Left hindlimb (tissue), 1 donor: ENCODE measurements at places on chromosomes 3 and 15.

GRCh38 chr3:60333710-60334109 lies 917.5 kb downstream of the FHIT start:
- DNase-seq = no peak

DNA sequence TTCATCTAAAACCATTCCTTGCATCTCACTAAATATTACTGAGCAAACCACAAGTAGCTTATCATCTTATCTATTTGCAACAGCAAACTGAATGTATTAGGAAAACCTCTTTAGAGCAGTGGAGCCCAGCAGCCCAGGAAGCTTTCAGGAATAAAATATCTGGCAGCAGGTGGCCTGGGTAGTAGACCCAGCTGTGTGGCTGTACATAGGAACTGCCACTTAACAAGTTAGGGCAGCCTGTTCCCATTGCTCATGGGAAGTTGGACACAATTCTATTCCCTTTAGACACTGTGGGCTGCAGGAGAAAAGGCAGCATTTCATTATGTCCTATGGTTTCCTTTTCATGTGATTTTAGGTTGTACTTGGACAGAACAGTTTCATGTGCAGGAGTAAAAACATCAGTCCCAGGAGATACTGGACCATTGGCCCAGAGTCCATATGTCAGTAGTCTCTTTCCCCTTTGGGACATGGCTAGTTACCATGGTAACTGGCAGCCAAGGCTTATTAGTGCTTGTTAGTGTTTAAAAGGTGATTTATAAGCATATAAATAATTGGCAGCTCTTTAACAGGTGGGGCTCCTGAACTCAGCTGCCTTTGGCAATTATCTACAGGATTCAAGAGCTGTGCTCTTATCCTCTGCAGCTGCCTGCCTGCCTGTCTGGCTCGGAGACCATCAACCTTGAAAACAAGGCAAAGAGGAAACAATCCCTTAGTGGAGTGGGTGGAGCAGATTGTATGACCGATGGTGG lies 28.9 kb upstream of the LSAMP start:
- DNase-seq = no peak

DNA sequence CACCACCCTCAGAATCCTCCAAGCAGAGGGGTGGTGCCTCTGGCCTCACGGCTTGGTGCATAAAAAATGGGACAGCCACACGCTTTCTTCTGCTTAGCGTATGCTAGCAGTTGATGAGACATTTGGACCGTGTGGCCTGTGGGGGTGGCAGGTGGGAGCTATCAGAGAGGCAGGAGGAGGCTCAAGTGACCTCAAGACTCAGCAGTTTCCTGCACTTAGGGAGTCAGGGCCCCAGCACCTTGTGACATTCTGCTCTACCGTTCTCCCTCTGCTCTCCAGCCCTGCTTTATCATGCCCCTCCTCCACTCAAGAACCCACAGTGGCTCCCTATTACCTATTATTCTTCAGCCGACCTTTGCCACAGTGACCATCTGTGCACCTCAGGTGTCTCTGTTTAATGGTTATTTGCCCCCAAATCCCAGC lies 41.0 kb upstream of the CGNL1 start:
- DNase-seq = no peak

DNA sequence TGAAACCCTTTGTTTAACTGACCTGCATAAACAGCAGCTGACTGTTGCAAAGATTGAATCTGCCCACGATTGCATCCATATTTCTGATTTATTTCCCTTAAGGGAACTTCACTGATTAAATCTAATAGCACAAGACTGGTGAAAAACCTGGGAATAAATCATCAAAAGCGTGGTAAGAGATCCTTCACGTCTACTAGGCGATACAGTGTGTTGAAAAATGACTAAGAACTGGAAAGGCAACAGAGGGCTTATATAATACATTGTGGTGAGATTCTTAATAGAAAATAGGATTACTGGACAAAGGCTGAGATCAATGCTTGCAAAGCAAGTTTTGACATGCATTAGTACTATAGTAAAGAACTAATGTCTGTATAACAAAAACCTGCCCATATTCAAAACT lies 49.0 kb downstream of the POLQ start:
- no peak for DNase-seq

GRCh38 chr3:176219970-176220369 lies 977.3 kb downstream of the TBL1XR1 start:
- DNase-seq = no peak

DNA sequence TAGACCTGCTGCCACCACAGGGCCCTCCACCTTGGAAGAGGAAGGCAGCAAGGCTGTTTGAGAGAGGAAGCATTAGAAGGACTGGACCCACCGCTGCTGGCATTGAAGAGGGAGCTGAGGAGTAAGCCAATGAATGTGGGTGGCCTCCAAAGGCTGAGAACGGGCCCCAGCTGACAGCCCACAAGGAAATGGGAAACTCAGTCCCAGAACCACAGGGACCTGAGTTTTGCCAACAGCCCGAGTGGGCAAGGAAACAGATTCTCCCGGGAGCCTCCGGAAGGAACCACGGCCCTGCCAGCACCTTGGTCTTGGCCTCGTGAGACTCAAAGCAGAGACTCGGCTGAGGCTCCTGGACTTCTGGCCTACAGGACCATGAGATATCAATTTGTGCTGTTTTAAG lies 95.4 kb upstream of the SNRPA1 start:
- DNase-seq = no peak

GRCh38 chr15:38528294-38528693 lies 36.3 kb downstream of the RASGRP1 start:
- no peak for DNase-seq

GRCh38 chr3:127141921-127142730 lies 50.8 kb upstream of the PRR23E start:
- no peak for DNase-seq

- DNase-seq = no peak
Measured at GRCh38 chr15:68792901-68793766, 27.6 kb downstream of the ANP32A start.
